Heart left ventricle (tissue), 16 donors: ENCODE measurements at places on chromosomes 5 and 9.

DNA sequence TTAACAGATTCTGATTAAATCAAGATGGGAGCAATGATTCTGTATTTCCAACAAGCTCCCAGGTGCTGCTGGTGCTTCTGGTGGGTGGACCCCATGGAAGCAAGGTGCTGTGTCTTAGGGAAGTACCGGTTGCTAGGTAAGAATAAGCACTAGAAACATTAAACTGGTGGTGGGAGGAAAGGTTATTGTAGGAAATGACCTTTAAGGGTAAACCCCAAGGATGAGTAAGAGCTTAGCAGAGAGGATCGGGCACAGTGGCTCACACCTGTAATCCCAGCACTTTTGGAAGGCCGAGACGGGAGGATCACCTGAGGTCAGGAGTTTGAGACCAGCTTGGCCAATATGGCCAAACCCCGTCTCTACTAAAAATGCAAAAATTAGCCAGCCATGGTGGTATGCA is 16.2 kb upstream of the CREBRF start:
- no peak for DNase-seq
- H3K4me3 ChIP-seq = no peak overlapping the region
- no peaks in the 10 kb centered on the region for H3K4me1 ChIP-seq
- H3K27me3 ChIP-seq = no peaks in the 10 kb centered on the region
- no peaks in the 10 kb centered on the region for H3K36me3 ChIP-seq

DNA sequence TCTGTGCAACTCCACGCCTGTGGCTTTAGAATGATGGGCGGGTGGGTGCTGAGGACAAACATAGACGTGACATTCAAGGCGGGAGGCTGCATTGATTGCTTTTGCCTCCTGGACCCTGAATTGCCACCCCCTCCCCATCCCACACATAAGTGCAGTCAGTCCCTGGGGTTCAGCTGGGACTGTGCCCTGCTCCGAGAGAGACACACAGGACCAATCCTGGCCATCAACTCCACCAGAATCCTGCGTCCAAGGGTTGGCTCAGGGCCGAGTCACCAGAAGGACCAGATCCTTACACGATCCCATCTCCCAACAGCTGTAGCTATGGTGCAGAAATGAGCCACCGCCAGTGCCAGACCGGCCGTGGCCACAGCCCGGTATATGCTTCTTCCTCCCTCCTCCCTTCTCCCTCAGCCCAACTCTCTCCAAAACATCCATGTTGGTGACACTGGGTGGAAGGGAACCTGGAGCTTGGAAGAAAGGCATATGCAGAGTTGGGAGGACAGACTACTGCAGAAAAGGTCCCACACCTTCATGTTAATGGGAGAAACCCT is 27.4 kb downstream of the IRX2 start:
- H3K27me3 ChIP-seq = peaks cover 6% of the 10 kb centered on the region
- no peaks in the 10 kb centered on the region for H3K4me1 ChIP-seq
- no peaks in the 10 kb centered on the region for H3K36me3 ChIP-seq
- no peak overlapping the region for H3K27ac ChIP-seq
- no peak overlapping the region for H3K4me3 ChIP-seq

DNA sequence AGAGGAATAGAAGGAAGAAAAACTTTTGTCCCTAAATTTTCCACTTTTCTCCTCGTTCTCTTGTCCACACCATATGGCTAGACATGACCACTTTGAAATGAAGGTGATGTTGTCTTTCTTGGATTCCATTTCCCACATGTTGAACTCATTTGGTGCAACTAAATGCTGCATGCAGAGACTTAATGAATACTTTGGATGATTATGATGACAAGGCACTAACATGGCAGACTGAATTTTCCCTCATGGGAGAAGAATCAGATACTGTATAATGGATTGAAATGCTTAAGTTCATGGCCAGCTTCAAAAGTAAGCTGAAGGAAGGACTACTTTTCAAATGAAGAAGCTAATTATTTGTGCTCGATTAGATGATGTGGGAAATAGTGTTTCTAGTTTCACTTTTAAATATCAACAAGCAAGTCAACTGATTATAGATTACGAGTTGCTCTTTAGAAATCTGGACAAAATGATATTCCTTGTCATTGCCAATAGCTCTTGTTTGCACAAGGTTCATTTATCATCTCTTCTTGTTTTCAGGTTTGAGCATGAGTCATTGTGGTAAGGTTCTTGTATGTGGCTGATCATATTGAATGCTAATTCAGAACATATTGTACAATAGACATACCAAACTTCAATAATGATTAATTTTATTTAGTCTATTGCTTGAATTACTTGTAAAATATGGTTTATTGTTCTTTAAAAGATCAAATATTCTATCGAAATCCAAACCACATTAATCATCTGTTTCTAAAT is 501.3 kb upstream of the FTMT start:
- DNase-seq = no peak
- H3K4me3 ChIP-seq = no peak overlapping the region
- H3K36me3 ChIP-seq = no peaks in the 10 kb centered on the region
- no peaks in the 10 kb centered on the region for H3K4me1 ChIP-seq
- H3K27ac ChIP-seq = no peak overlapping the region
- H3K27me3 ChIP-seq = no peaks in the 10 kb centered on the region

- no peaks in the 10 kb centered on the region for H3K27me3 ChIP-seq
- no peak overlapping the region for H3K4me3 ChIP-seq
- no peak overlapping the region for H3K27ac ChIP-seq
- H3K4me1 ChIP-seq = no peaks in the 10 kb centered on the region
Observed at GRCh38 chr5:32531885-32532520, 53.4 kb upstream of the SUB1 start.

- H3K27me3 ChIP-seq = no peaks in the 10 kb centered on the region
- DNase-seq = no peak
- no peak overlapping the region for H3K27ac ChIP-seq
- H3K4me1 ChIP-seq = peaks cover 7% of the 10 kb centered on the region
- H3K36me3 ChIP-seq = no peaks in the 10 kb centered on the region
- no peak overlapping the region for H3K4me3 ChIP-seq
Observed at GRCh38 chr5:102668220-102668932, 86.7 kb upstream of the PAM start.

- DNase-seq = no peak
- H3K27me3 ChIP-seq = no peaks in the 10 kb centered on the region
- H3K36me3 ChIP-seq = no peaks in the 10 kb centered on the region
- H3K4me3 ChIP-seq = no peak overlapping the region
- no peaks in the 10 kb centered on the region for H3K4me1 ChIP-seq
- H3K27ac ChIP-seq = no peak overlapping the region
Observed at GRCh38 chr5:30392897-30393296, 800.6 kb upstream of the CDH6 start.

GRCh38 chr5:102450313-102450990 is 48.3 kb downstream of the SLCO6A1 start:
- no peaks in the 10 kb centered on the region for H3K4me1 ChIP-seq
- H3K36me3 ChIP-seq = no peaks in the 10 kb centered on the region
- DNase-seq = no peak
- no peak overlapping the region for H3K27ac ChIP-seq

GRCh38 chr9:104227108-104227507 is 133.0 kb downstream of the SMC2 start:
- H3K36me3 ChIP-seq = no peaks in the 10 kb centered on the region
- H3K4me3 ChIP-seq = no peak overlapping the region

- peaks cover 6% of the 10 kb centered on the region for H3K36me3 ChIP-seq
- H3K27ac ChIP-seq = no peak overlapping the region
- no peak for DNase-seq
- H3K4me1 ChIP-seq = peaks cover 13% of the 10 kb centered on the region
Observed at GRCh38 chr9:117718085-117718484, 13.9 kb downstream of the TLR4 start.

- H3K27ac ChIP-seq = no peak overlapping the region
- no peaks in the 10 kb centered on the region for H3K36me3 ChIP-seq
- no peaks in the 10 kb centered on the region for H3K27me3 ChIP-seq
- no peak overlapping the region for H3K4me3 ChIP-seq
- no peak for DNase-seq
Observed at GRCh38 chr5:105993027-105993426, 1677.7 kb downstream of the EFNA5 start.

- DNase-seq = peak; percentile 75
- peak within 1 kb of the TSS; percentile 80 for H3K4me3 ChIP-seq
- H3K36me3 ChIP-seq = no peaks in the 10 kb centered on the region
- peak within 1 kb of the TSS; percentile 87 for H3K27ac ChIP-seq
- H3K4me1 ChIP-seq = peaks cover 30% of the 10 kb centered on the region
Observed at GRCh38 chr9:96383165-96383942, at the start of gene SLC35D2. Gene SLC35D2, minus strand, starts transcription at chr9:96383711. Its CDS starts 77 bp downstream, at chr9:96383634.
